PC-3 (cell line): ENCODE measurements at places on chromosomes 7 and 10. TPM values are rescaled to one million over a fixed set of nuclear protein-coding genes. Genes with fewer than 3 reads are reported as not detected.

DNA sequence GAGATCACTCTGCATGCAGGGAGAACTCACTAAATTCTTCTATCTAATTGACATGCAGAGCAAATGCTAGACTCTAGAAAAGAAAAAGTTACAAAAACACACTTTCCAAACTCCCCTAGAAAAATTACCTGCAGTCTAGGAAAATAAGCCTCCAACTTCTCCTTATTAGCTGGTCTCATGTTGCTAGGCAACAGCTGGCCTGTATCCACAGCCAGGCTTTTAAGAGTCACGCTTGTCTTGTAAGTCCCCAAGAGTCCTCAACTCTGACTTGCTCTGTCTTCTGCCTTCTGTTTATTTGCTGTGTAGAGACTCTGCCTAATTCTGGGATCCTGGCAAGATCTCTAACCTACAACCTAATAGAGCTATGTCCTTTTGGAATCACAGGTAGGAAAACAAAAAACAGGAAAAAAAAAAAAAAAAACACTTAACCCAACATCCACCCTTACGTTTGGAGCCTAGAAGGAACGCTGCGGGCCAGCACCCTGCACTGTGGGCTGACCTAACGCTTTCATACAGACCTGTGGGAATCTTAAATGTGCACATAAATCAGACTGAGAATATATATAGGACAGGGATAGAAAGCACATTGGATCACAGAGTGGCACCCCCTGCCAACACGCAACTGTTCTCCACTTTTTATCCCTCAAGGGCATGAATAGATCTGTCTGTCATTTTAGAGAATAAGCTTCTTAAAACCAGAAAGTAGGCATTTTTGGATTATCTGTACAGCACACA is 117.0 kb upstream of the PTPRZ1 start:
- DNase-seq: no peak

GRCh38 chr7:54705436-54705835 is 53.6 kb downstream of the SEC61G start:
- DNase-seq: peak; percentile 67

DNA sequence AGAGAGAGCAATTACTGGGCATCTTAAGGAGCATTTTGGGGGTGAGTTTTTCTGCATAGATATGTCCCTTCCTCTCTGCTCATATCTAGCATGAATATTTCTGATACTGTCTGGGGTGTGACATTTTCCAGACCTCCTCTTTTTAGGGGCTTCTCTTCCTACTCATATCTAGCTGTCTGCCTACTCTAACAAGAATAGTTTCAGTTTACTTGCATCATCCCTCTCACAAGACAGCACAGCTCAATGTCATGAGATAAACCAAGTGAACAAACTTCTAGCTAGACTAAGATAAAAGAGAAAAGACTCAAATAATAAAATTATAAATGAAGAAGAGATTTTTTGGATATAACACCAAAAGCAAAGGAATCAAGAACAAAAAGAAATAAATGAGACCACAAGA is 419.5 kb upstream of the SORCS1 start:
- no peak for DNase-seq

GRCh38 chr7:141946796-141947195 is at the start of gene CLEC5A:
Gene CLEC5A (minus strand): TSS chr7:141946974. CDS start chr7:141946292, 682 bp downstream.
- DNase-seq: no peak

DNA sequence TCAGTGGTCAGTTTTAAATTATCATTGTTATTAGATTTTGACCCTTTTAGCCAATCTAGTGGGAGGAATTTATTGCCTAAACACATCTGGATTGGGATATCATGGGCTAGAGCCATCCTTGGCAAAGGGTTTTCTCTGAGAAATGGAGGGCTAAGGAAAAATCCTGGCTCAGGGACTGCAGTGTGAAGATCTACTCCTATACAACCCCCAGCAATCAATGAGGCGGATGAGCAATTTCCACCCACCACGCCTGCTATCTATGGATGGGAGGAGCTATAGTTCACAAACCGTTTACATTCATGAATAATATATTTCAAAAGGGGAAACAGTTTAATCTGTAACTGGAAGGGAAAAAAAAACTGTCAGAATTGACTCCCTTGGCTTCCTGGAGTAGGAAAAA is 2.7 kb downstream of the CAV1 start:
- DNase-seq: peak; percentile 31

DNA sequence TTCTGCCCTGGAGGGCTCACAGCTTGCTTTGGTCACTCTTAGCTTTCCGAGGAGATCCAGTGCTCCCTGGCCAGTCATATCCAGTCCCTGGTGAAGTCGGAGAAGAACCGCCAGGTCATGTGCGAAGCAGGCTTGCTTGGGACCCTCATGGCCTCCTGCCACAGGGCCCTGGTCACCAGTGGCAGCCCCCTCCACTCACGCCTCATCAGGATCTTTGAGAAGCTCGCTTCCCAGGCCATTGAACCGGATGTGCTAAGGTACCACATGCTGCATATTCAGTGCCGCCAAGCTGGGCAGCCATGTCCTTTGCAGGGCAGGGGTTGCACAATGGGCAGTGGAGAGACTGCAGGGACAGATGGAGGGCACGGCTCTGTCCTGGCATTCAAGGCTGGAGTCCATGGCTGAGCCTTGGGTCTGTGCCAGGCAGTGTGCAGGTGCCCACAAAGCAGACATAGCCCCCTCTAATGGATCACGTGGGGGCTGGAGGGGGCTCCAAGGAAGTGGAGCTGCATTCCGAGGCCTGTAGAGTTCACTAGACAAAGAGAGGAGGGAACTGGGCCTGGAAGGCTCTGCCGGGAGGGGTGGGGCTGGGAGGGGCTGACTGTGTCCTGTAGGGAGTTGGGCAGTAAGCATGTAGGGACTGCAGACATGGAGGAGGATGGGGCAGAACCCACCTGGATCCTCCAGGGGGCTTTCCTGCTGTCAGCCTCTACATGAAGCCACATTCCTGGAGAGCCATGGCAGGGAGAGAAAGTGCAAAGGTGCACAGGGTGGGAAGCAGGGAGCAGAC is 89.9 kb downstream of the WDFY4 start:
- DNase-seq: no peak

- no peak for DNase-seq
Observed at GRCh38 chr10:112720178-112720577, 229.9 kb upstream of the TCF7L2 start.

GRCh38 chr10:22570234-22570633 is 144.1 kb downstream of the PIP4K2A start:
- DNase-seq: no peak

DNA sequence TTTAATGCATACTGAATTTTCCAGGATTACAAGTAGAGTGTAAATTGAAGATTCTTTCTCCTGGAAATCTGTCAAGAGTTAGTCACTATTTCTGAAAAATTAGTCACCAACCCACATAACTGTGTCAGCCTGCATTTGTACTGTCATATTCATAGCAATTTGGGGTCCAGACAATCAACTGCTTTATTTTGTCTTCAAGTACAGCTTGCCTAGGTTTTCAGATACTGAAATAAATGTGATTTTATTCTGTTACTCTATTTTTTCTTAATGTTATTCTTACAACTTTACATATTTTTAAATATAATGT is 55.1 kb downstream of the CUBN start:
- DNase-seq: peak; percentile 69

GRCh38 chr7:27237735-27238334 is 4.8 kb upstream of the EVX1 start:
- DNase-seq: peak; percentile 58

DNA sequence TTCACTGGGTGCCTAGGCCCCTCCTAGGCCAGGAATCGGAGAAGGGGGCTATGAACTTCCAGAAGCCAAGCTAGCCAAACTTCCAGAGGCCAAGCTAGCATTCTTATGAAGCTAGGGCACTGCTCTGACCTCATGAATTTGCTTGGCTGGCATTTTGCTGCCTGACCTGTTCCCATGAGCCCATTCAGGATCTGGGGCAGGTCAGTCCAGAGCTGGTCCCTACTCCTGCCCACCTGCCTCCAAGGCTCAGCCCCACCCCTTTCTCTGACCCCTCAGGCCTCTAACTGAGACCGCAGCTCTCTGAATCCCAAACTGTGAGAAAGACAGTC is 1.3 kb upstream of the PPIF start:
- DNase-seq: no peak

DNA sequence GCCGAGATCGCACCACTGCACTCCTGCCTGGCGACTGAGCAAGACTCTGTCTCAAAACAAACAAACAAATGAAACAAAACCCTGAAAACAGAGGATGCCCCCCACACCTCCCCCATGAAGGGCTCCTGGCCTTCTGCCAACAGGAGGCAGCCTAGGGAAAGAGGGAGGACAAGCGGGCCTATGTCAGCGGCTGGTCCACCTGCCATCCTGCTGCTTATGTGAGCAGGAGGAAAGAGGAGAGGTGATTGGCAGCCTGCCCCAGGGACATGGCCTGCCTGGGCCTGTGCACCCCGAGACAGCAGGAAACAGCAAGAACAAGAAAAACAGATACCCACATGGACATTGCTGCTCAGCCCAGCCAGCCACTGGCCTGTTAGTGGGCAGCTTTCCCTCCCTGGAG is 9.1 kb upstream of the ZNF316 start:
- no peak for DNase-seq

- DNase-seq: peak; percentile 25
Observed at GRCh38 chr10:86439544-86439943, 72.9 kb upstream of the GRID1 start.

- DNase-seq: no peak
Observed at GRCh38 chr7:17782216-17782549, 158.1 kb downstream of the SNX13 start.

DNA sequence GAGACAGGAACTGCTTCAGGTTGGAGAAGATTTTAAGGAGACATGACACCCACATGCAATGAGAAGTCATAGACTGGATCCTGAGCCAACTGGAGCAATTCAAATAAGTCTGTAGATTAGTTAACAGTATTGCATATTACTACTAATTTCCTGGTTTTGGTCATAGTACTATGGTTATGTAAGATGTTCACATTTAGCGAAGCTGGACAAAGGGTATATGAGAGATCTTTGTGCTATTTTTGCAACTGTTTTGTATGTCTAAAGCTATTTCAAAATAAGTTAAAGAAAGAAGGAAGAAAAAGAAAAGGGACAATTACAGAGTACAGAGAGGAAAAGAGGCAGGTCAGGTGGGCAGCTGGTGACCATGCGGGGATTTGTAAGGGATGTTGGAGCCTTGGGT is 116.5 kb upstream of the SVIL start:
- no peak for DNase-seq

- DNase-seq: no peak
Observed at GRCh38 chr10:122308417-122309141, 37.5 kb downstream of the BTBD16 start.

DNA sequence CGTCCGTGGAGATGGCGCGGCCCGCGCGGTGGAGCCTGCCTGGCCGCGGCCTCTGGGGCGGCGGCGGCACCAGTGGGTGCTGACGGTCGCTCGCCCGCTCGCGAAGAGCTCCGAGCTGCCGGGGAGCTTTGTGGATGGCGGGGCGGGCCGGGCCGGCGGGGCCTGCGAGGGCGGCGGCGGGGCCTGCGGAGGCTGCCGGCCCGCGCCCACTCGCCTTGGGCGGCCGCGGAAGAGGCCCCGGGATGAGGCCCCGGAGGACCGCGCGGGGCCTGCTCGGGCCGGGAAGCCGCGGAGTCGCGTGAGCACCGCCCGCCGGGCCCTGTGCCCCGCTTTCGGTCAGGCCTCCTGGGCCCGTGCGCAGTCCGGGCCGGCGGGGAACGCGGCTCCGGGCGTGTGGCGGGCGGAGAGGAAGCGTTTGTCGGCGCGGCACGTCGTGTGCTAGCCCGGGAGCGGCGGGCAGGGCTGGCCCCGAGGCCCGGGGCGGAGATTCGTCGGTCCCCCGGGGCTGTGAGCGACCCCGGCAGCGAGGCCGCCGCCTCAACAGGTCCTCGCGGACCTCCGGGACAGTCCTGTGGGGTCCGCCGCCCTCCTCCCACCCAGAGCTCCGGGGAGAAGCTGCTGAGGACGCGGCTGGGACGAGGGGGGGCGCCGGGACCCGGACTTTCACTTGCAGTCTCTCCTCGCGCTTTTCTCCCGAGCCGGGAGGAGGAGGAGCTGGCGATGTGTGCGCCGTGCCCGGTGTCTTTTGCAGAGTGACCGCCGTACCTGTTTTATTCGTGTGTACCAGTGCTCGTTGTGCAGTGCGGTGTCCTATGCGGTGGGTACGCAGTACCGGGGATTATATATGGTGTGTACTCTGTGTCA is 578 bp downstream of the ZMYND11 start:
- DNase-seq: peak; percentile 26

- DNase-seq: no peak
Observed at GRCh38 chr10:78859266-78859665, 209.5 kb upstream of the ZMIZ1 start.

GRCh38 chr7:148941598-148942275 is 57.6 kb upstream of the EZH2 start:
- DNase-seq: peak; percentile 75

GRCh38 chr10:96395931-96396877 is 37.4 kb upstream of the OPALIN start:
- peak; percentile 62 for DNase-seq

DNA sequence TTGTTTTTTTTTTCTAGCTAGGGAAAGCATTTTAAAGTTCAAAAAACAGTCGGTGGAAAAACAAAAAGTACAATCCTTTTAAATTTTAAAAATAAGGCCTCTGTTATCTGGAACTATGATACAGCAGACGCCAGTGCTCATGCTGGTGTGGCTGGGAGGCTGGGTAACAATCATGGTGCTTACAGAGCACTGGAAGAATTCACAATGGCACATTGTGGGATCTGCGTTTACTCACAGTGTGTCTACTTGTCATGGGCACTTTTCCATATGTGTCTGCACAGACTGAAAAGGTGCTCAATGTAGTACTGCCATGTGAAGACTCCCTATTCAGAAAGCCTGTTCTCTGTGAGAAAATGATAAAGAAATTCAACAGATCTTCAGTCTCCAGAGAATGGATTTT is 278.2 kb upstream of the IMMP2L start:
- no peak for DNase-seq

DNA sequence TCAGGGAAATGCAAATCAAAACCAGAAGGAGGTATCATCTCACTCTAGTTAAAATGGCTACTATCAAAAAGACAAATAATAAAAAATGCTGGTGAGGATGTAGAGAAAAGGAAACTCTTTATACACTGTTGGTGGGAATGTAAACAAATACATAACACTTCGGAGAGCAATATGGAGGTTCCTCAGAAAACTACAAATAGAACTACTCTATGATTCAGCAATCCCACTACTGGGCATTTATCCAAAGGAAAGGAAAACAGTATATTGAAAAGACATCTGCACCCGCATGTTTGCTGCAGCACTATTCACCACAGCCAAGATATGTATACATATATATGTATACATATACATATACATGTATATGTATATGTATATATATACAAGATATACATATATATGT is 94.2 kb downstream of the C10orf90 start:
- DNase-seq: no peak

The PNLIP gene
- total RNA-seq: not detected in 2 replicates

The FGFR2 gene
- total RNA-seq: 0.17 and 0.36 TPM in 2 replicates

The ALOX5 gene
- total RNA-seq: 0.11 and 0.92 TPM in 2 replicates

The ASAH2B gene
- 19.6 and 21.8 TPM in 2 replicates for total RNA-seq

The OR2A42 gene
- total RNA-seq: 0.40 TPM in 1 of 2 replicates, not detected in the other

The ELFN1 gene
- 0.69 and 0.75 TPM in 2 replicates for total RNA-seq

The EBF3 gene
- total RNA-seq: not detected in 2 replicates

The TES gene
- 120 and 128 TPM in 2 replicates for total RNA-seq

The ITGA8 gene
- total RNA-seq: not detected in 2 replicates

The PRKCQ gene
- not detected in 2 replicates for total RNA-seq

The SPDYE16 gene
- not detected in 2 replicates for total RNA-seq

The GIMAP4 gene
- not detected in 2 replicates for total RNA-seq

The PAPOLB gene
- total RNA-seq: 0.29 and 0.40 TPM in 2 replicates

The ICA1 gene
- 1.1 and 3.2 TPM in 2 replicates for total RNA-seq
